ENCODE measurements at places on chromosomes 4 and X.

GRCh38 chrX:31384471-31384870 lies 312.6 kb upstream of the FTHL17 start:
- DNase-seq = no peak

GRCh38 chr4:54165011-54165410 lies 64.1 kb upstream of the PDGFRA start:
- no peak for DNase-seq

GRCh38 chr4:76703123-76703490 lies 194.8 kb downstream of the SOWAHB start:
- DNase-seq = no peak

DNA sequence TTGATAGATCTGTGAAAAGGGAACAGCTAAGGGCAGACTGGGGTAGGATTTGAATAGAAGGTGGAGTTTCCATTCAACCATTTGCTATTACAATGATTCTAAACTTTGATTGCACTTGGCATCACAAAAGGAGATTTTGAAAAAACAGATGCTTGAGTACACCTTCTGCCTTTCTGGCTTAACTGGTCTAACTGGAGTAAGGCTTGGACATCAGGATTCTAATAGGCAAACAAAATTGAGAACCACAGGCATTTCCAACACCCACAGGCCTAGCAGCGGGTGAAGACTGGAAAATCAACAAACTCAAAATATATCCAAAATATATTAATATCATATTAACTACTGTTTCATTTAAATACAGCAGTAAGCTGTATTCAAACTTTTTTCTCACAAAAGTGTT lies 1.9 kb upstream of the VEGFC start:
- DNase-seq = no peak

- no peak for DNase-seq
These were observed 45.3 kb downstream of the STK26 start for GRCh38 chrX:132068405-132068804.

DNA sequence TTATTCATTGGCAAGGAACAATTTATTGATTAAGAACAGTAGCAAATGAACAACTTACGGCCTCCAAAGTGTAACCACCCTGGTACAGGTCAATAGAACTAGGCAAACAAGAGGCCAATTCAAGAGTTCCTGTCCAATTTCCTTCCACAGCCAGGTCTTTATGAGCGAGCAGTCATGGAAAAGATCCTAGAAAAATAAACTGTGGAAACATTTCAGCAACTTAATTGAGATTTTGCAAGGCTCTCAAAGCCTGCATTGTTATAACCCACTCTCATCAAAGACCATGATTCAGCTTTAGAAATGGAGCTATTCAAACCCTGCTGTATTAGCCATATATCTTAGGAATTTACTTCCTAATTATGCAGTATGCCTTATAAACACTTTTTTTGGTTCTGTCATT lies 43.6 kb downstream of the UNC5C start:
- DNase-seq = no peak

DNA sequence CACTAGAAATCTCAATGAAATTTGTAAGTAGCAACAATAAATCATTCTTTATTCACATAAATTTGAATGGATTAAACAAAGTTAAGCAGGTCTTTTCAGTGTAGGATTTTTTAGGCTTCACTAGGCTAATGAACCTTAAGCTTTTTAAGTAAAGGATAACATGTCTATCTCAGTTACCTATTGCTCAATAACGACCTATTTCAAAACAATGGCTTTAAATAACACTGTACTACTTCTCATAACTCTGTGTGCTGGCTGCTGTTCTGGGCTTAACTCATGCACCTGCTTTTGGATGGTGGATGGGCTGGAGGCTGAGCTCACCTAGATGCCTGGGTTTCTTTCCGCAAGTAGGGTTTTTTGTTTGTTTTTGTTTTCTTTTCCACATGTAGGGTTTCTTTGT lies 495.0 kb upstream of the SLIT2 start:
- no peak for DNase-seq

DNA sequence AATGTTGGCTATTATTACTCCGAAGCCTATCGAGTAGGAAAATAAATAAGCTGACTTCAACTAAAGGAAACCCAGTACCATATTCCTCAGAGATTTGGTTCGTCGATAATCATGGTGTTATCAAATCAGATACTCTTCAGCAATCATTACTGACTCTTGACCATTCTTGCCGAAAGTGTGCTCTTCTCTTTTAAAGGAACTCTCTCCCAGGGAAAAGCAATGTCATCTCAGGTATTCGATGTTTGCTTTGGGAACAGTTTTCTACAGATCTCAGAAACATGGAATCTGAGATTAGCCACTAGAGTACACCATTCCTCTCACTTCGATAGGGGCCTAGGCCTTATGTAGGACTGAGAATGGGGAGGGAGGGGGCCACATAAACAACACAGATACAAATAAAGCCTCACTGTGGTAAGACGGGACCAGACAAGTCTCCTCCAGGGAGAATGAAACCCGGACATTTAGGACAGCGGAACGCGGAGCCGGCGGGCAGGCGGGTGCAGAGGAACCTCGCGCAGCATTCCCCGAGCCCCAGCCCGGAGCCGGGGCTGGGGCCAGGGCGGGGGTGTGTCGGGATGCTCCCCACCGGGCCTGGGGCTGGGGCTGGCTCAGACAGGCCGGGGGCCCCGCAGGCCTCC lies 581 bp downstream of the DNAJB14 start:
- DNase-seq = no peak

DNA sequence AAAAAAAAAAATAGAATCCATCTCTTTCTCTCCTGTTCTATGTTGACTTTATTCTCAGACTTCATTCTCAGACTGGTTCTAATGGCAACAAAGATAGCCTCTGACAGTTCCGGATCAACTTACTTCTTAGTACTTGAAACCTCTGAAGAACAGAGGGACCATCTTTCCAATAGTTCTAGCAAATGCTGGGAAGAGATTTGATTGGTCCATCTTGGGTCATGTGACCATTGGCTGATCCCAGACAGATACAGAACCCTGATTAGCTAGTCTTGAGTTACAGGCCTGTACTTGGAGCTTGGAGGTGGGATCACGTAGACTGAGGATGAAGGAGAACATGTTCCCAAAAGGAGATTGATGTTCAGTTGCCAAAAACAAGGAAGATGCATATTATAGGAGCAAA lies 66.9 kb upstream of the STIM2 start:
- DNase-seq = no peak

GRCh38 chrX:112769034-112769433 lies 71.6 kb downstream of the AMOT start:
- DNase-seq = no peak

DNA sequence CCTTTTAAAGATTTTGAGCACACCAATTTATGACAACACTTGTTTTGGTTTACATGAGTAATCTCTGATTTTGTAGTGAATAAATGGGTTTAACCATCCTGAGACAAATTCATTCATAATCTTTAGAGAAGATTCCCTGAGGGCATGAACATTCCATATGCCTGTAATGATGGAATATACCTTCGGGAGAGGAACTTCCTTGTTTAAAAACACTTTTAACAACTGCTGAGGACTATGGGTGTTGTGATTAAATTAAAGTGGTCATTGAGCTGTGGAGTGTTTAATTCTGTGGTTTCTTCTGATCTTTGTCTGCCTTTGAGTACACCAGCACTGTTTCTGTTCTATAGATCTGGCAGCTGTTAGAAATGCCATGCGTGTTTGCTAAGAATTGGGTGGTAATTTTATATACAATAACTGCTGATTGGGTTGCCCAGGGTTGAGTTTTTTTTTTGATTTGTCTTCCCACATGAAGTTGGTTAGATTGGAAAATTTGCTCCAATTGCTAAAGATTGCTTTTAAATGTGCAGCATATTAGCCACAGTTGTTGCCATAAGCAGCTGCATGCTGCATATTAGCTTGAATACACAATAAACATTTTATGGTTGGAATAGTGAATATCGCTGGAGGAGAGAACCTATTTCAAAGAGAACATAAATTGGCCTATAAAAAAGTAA lies 86.8 kb downstream of the DCLK2 start:
- no peak for DNase-seq

- no peak for DNase-seq
These were observed 105.6 kb downstream of the AMMECR1 start for GRCh38 chrX:110212299-110212698.

DNA sequence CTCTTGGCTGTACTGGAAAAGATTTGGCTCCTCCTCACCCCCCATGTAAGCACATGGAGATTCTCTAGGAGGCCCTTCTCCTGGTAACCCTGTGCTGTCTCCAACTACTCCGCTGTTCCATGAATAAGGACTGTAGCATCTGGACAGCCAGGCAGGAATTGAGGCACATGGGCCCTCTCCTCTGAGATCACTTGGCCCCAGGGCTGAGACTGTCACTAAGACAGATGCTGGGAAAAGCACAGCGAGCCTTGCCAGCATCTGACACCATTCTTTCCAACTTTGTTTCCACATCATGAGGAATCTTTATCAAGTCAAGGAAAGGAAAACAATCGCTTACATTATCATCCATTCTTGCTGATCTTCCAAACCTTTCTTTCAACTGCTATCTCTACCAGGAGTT lies 222.6 kb upstream of the INTU start:
- no peak for DNase-seq

DNA sequence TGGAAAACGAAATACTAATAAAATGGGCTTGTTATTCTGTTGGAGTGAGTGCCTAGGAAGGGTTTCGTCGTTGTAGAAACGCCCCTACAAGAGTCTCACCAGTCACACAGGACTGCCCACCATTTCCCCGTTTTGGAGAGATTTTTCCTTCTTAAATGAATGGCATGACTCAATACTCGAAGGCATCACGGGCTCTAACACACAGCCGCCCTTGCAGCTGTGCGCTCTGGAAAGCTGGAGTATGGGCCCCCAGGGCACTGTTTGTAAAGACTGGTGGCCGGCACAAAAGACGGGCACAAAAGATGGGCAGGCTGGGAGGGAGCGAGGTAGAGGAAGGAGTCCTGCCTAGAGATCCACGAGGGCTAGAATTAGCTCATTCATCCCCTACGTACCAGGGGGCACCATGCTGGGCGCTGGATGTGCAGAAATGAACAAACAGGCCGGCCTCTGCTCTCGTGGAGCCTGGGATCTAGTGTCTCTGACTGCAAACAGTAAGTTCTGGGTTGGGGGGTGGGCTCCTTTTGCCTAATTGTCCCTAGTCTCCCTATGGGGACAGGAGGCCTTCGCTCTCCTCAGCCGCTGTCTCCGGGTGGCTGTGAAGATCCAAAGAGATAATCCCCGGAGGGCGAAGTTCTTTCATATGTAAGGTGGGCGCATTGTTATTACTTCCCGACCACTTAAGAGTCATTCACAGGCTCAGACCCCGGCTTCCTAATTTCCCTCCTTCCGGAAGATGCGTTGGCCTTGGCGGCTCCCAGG lies 1.0 kb upstream of the SFRP2 start:
- DNase-seq = no peak

GRCh38 chr4:184441461-184442313 lies 32.7 kb downstream of the IRF2 start:
- no peak for DNase-seq

GRCh38 chr4:187962926-187963325 lies 32.6 kb upstream of the ZFP42 start:
- no peak for DNase-seq

DNA sequence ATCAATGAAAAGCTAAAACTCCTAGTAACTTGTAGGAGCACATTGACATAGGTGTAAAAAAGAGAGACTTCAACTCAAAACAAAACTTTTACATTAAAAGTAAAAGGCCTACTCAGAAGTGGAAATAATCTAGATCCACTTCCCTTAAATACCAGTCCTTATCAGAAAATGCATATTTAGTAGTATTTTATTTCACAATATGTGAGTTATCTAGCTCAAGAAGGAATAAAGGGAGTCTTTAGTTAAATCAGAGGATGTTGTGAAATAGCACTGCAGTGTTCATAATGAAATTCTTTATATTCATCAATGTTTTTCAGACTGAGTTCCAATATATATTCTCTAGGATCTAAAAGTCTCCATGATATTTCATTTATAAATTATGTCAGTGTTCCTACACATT lies 715.0 kb downstream of the GRID2 start:
- DNase-seq = no peak

- DNase-seq = no peak
These were observed 227.7 kb downstream of the USP46 start for GRCh38 chr4:52431410-52431809.

DNA sequence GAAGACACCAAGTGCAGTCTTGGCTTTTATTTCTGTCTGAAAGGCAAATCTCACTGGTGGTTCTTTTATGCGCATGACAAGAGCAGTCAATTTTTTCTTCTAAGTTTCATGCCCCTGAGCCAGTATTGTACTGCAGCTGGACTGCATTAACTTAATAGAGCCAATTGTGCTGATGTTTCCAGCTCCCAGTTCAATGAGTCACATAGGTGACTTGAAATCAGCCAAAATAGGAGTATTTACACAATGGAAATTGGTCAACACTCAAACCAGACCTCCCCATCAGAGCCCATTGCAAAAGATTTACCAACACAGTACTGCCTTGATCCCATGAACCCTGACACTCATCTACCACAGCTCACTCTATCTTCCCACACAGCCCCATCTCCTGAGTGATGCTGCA lies 100.3 kb upstream of the GUCY1A1 start:
- DNase-seq = no peak

GRCh38 chrX:53312946-53313727 lies 31.8 kb upstream of the IQSEC2 start:
- DNase-seq = peak; percentile 4
